ENCODE measurements at places on chromosomes 3 and 15. TPM values are rescaled to one million over a fixed set of nuclear protein-coding genes. Genes with fewer than 3 reads are reported as not detected.

The NEK11 gene
- 5.8 TPM for total RNA-seq

The HIGD1A gene
- total RNA-seq: 123 TPM

- DNase-seq: no peak
These were observed 34.2 kb upstream of the MTMR14 start for GRCh38 chr3:9615003-9615628.

The HTR3E gene
- total RNA-seq: not detected

- DNase-seq: no peak
These were observed 32.1 kb downstream of the ACKR2 start for GRCh38 chr3:42841332-42841731.

- no peak for DNase-seq
These were observed 66.6 kb downstream of the CBLB start for GRCh38 chr3:105802118-105802706.

DNA sequence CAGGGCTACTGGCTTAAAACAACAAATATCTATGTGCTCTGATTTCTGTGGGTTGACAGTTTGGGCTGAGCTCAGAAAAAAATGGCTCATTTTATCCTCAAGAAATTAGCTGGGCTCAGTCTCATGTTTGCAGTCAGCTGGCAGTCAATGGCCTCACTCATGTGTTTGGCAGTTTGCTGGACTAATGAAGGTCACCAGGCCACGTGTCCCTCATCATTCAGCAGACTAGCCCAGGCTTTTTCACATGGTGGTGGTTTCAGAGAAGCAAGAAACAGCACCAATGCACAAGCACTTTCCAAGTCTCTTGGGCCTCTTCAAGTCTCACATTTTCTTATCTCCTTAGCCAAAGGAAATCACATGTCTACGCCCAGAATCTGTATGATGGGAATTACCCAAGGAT, 478.3 kb upstream of the PPP2R3A start:
- DNase-seq: no peak
